Stimulated activated CD4-positive, alpha-beta T cell treated with anti-CD3 and anti-CD28 coated beads, Interleukin-4, amount 100 ng/mL, for 1 hour (primary cell): ENCODE measurements at places on chromosomes 5 and 9.
A peak's percentile ranks its signal among the peaks of the same experiment; 100 is the strongest.

- peak; percentile 58 for DNase-seq
Measured at GRCh38 chr5:14809369-14810155, 62.0 kb downstream of the ANKH start.

DNA sequence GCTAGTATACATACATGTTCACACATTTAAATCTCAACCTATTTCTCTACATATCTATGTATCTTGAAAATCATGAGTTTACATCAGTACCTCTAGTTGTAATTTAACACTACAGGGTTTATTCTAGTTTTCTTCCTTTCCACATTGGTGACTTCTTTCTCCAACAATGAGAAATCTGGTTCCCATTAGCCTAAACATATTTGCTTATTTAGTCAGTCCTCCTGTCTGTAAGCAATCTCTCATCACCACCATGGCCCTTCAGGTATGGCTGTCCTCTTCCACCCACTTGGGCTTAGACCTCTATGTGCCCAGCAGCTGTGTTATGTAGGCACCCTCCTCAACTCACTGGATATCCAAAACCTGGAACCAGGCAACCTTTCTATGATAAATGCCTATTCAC lies 8.0 kb upstream of the SPATA31D1 start:
- DNase-seq = no peak

DNA sequence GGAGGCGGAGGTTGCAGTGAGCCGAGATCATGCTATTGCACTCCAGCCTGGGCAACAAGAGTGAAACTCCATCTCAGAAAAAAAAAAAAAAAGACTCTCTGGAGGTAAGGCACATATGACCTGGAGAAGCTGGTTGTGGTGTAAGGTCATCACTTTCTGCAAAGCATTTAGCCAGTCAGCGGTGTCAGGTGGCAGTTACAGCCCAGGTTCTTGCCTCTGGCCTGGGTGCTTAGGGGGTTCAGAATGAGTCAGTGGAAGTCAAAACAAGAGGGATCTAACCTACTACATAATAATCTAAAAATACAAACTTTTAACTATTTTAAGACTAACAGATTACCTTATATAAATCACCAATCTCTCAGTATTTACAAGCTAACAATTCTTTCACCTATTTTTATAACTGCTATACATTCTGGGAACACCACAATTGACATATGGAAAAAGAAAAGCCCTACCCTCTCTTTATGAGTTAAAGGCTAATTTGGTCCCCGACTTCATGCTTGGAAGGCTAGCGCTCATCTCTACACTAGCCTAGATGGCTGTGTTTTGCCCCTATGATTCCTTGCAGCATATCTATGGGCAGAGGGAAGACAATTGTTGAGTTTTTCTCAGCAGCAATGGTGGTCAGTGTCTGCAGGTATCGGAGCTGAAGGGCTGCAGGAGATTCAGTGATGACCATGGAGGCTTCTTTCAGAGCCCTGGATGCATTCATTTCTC lies 29.2 kb downstream of the STOM start:
- no peak for DNase-seq

DNA sequence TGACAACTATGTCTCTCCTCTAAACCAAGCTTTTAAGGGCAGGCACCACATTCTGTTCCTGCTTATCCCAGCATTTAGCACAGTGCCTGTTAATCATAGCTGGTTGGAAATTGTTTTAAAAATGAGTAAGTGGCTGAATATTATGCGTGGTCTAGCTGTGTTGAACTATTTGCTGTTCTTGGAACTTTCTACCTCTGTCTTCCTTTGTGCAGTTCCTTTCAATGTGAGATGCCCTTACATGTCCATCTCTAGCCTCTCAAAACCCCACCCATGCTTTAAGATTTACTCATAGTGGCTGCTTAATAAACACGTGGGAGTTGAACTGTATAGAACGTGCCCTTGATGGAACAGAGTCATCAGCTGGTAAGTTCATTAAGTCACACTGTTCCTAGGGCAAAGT lies 34.5 kb downstream of the C9orf57 start:
- DNase-seq = no peak

- DNase-seq = no peak
Measured at GRCh38 chr9:18675332-18675731, 201.4 kb downstream of the ADAMTSL1 start.

DNA sequence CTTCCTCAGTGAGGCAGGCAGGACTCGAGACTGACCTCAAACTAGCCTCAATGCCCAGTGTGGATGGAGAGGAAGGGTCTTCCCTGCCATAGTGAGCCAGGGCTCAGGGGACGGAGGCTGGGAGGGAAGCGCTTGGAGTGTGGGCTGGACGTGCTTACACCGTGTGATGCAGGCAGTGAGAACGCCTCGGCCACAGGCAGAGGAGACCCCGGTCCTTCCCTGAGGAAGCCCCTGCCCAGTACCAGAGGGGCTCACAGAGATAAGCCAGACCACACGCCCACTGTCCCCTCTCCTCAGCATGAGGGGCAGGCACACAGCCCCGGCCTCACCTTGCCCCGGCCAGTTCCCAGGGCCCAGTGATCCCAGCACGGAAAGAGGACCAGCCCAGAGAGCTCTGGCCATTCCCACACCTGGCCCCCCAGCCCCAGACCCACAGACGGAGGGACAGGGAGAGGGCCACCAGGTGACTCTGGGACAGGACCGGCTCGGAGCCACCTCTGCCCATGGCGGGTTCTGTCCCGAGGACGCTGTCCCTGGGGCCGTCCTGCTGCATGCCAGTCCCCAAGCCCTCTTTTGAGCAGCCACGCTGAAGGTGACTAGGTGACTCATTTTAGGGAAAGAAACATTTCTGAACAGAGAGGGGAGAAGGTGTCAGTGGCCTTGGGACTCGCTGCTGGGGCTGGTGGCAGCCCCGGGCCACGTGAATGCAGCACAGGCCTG lies 6.0 kb upstream of the NSMF start:
- DNase-seq = no peak

GRCh38 chr5:39980056-39980455 lies 555.3 kb upstream of the DAB2 start:
- no peak for DNase-seq

DNA sequence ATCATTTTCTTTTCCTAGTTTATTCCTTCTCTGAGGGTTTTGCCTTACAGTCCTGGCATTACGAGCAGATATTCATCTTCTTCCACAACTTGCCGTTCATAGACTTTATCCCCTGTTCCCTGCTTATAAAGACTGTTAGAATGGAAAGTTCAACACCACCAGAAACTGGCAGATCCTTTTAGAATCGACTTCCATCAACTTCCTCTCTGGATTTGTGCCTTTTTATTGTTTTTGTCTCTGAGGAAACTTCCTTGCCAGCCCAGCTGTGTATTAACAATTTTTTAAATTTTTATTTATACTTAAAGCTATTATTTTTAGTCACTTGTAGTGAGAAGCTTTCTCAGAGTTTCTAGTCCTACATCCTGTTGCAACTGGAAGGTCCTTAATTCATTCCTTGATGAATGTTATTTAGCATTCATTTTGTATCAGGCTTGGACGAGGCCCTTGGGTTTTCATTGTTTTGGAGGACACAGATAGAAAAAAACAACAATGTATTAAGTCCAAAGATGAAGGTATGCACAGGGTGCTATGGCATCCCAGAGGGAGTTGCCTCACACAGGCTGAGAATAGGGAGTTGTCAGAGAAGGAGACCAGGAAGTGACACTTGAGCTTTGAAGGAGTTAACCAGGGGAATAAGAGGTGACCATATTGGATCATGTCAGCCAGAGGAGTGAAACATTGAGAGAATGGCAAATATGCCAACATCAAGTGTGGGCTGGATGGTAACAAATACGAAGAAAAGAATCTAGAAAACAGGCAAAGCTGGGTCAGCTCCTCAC lies 81.3 kb downstream of the ADAMTSL1 start:
- no peak for DNase-seq

DNA sequence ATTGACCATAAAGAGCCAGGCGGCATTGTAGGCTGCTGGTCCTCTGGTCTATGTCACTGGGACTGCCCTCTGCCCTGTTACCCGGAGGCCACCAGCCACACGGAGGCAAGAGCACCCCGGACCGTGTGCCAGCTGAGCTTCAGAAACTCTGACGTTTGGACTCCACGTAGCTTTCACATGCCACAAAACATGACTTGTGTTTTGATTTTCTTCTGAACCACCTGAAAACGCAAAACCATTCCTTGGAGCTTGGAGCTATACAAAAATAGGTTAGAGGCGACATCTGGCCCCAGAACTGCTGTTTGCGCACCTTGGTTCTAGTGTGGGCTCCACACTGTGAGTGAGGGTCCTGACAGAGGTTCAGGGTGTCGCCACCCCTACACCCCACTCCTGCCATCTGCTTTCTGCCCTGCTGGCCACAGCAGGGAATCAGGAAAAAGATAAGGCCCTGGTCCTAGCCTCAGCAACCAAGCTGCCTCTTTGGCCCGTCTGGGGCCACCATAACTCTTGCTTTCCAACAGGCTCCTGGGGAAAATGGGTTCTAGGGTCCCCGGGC lies 151.3 kb upstream of the IRX2 start:
- no peak for DNase-seq

GRCh38 chr9:135701959-135702721 lies at the start of gene KCNT1:
Gene KCNT1 (plus strand): TSS chr9:135702185. CDS start chr9:135702259, 74 bp downstream.
- peak; percentile 69 for DNase-seq

- no peak for DNase-seq
Measured at GRCh38 chr9:69295872-69296552, 29.0 kb upstream of the ENTREP1 start.

GRCh38 chr9:17631396-17631795 lies 52.5 kb downstream of the SH3GL2 start:
- no peak for DNase-seq

- no peak for DNase-seq
Measured at GRCh38 chr5:61423487-61424145, 91.6 kb downstream of the ZSWIM6 start.

GRCh38 chr5:173056783-173057061 lies 570 bp downstream of the CREBRF start:
- DNase-seq = peak; percentile 84

- DNase-seq = peak; percentile 25
Measured at GRCh38 chr9:94623253-94623652, 16.1 kb downstream of the FBP1 start.
